NCI-H1417 (cell line): ENCODE measurements at places on chromosomes 16 and 17.

GRCh38 chr16:81711657-81712319, 67.3 kb upstream of the PLCG2 start:
- no peak for DNase-seq

GRCh38 chr17:7912927-7913524, 3.1 kb downstream of the RNF227 start:
- peak; percentile 4 for DNase-seq

GRCh38 chr16:7405166-7405565, 72.5 kb downstream of the RBFOX1 start:
- peak; percentile 34 for DNase-seq

DNA sequence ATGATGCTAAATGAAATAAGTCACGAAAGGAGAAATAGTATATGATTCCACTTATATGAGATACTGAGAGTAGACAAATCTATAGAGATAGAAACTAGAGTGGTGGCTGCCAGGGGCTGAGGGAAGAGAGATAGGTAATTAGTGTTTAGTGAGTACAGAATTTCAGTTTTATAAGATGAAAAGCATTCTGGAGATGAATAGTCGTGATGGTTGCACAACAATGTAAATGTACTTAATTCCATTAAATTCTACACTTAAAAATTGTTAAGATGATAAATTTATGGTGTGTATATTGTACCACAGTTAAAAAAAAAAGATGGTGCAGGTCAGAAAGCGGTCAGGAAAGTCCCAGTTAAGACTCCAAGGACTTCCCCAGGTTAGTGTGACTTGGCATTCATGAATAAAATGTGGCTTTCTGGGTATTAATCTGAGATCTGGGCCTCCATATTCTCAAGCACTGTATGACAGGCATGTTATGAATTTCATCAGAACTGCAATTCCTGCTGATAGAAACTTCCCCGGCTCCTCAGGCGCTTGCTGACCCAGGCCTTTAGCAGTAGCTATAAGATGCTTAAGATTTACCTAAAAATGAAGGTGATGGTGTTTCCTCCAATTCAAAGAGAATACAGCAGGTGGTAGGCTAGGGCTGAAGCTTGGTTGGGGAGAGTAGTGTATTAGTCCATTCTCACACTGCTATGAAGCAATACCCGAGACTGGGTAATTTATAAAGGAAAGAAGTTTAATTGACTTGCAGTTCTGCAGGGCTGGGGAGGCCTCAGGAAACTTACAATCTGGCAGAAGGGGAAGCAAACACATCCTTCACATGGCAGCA, 115.3 kb upstream of the SOX9 start:
- DNase-seq, result no peak

DNA sequence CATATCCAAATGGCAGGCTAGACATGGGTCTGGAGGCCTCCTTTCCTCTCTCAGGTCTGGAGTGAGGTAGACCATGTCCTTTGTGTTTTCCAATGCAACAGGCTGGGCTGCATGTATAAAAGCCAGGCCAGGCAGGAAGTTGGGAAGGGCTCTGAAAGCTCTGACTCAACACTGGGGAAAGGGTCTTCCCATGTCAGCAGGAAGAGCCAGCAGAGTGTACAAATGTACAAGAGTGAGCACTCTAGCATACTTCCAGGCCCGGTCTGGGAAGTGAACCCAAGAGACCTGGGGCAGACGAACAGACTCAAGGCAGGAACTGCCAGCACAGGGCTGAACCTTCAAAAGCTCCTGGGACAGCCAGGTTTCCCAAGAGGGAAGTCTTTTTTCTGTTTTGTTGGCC, 7.0 kb downstream of the ATPAF2 start:
- DNase-seq, result no peak

DNA sequence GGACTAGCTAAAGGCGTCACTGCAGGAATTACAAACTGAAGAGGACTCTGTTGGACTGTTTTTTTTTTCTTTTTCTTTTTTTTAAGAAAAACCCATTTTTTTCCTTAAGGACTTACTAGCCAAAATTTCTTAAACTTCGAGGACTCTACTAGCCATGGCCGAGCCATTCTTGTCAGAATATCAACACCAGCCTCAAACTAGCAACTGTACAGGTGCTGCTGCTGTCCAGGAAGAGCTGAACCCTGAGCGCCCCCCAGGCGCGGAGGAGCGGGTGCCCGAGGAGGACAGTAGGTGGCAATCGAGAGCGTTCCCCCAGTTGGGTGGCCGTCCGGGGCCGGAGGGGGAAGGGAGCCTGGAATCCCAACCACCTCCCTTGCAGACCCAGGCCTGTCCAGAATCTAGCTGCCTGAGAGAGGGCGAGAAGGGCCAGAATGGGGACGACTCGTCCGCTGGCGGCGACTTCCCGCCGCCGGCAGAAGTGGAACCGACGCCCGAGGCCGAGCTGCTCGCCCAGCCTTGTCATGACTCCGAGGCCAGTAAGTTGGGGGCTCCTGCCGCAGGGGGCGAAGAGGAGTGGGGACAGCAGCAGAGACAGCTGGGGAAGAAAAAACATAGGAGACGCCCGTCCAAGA, 878 bp downstream of the HEXIM1 start:
- peak; percentile 74 for DNase-seq

GRCh38 chr17:79562192-79562930, 48.5 kb downstream of the RBFOX3 start:
- DNase-seq, result no peak

DNA sequence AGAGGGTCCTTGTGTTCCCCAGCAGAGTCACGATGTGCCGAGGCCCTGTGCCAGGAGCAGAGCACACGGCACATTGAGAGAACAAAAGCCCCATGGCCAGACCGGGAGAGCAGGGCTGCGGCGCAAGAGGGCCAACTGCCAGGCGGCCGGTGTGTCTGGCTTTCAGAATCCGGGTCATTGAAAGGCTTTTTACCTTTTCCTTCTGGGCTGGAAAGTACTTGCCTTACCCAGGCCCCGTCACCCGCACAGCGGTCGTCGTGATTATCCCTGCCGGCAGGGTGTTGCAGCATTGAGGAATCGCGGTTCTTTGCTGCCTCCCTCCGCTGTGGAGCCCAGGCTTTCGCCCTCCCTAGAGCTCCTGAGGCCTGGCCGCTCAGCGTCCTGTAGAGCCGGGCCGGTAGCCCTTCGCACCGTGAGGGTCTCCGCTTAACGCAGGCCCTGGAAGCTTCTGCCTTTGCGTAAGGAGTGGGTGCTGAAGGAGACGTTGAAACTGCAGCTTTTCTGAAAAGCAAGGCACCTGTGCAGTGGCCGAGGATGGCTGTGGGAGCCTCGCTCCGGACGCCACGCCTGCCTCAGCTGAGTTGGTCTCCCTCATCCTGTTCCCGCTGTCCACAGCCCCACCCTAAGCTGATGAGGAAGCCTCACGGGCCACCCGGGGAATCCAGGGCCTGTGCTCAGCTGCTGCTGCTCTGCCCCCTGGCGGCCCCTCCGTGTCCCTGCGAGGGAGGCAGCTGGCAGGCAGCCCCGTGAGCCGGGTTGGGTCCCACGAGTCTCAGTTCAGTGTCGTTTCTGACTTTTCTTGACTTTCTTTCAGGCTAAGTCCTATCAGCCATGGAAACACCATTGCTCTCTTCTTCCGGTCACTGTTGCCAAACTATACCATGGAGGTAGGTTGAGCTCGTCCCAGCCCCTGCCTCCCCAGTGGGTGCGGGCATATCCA, 8.6 kb upstream of the MC1R start:
- peak; percentile 38 for DNase-seq

- DNase-seq, result no peak
Observed at GRCh38 chr16:87581857-87582215, 20.5 kb upstream of the JPH3 start.

DNA sequence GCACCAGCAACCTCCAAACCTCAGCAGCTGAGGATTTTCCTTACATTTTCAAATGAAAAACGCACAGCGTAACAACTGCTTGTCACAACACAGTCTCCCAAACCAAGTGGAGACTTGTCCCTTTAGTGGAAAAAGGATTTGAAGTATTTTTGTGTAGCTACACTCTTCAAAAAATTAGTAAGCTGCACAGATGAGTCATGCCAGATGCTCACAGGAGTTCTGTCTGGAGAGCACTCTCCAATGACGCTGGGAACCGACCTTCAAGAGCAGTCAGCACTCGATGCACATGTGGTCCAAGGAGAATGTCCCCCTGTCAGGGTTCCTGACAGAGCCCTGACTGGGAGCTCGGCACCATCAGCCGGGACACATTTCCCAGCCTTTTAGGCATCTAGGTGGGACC, 39.8 kb downstream of the MAP1LC3B start:
- no peak for DNase-seq

DNA sequence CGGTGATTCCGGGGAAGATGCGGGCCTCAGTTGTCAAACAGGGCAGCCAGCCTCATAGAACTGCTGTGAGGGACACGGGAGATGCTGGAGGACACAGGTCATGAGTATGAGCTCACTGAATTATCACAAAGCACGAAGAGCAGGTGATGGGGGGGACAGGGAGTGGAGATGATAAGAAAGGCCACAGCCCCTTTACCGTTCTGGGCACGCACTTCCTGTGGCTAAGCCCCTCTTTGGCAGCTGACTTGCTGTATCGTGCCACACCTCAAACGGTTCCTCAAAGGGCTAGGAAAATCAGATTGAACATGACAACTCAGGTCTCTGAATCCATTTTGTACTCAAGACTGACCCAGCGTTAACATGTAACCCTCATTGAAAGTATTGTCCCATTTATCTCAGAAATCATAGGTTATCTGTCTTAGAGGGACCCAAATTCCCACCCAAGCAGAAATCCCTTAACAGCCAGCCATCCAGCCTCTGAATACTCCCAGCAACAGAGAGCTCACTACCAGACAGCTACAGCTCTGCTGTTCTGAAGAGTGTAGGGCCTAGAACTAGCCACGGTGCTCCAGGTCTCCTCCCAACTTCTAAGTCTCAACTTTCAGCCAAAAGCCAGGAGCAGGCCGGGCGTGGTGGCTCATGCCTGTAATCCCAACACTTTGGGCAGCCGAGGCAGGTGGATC, 5.0 kb upstream of the SRL start:
- DNase-seq, result no peak

DNA sequence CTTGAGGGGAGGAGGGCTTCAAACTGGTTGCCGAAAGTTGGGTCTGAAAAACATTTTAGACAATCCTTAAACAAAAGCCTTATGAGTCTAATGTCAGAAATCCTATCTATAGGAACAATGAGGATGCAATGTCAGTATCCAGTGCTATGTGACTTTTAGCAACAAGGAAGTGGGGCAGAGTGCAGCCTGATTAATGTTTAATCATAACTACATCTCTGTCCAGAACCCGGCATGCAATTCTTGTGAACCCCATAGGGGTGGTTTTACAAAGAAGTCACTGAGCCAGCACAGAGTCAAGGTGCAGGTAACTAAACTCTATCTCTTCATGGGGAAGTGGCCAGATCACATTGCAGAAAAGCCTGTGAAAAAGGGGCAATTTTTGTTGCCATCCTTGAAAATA, 267.5 kb downstream of the HS3ST4 start:
- DNase-seq, result no peak

GRCh38 chr16:30041841-30042240, 10.8 kb upstream of the TLCD3B start:
- no peak for DNase-seq

DNA sequence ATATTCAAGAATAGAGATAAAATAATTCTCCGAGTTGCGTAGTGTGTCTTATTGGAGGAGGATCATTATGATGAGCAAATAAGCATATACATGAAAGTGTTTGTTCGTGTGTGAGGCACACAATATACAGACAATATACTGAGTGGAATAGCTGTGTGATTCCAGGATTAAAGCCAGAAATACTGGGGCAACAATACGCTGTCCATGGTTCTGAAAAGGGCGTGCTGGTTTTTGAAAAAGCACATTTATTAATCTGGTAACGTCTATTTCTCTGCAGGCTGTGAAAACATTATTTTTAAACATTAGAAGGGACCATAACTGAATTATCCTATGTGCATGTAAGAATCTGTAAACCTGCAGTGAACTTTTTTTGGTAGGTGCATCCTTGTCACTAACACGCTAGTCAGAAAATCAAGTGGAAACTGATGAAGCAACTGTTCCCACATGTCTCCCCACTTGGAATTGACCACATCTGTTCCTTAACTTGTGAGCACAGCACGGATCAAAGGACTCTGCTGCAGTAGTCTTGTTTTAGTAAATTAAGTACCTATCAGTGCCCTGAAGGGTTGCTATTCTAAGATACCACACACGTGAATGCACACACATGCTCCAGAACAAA, 346.0 kb downstream of the GRIN2A start:
- no peak for DNase-seq

DNA sequence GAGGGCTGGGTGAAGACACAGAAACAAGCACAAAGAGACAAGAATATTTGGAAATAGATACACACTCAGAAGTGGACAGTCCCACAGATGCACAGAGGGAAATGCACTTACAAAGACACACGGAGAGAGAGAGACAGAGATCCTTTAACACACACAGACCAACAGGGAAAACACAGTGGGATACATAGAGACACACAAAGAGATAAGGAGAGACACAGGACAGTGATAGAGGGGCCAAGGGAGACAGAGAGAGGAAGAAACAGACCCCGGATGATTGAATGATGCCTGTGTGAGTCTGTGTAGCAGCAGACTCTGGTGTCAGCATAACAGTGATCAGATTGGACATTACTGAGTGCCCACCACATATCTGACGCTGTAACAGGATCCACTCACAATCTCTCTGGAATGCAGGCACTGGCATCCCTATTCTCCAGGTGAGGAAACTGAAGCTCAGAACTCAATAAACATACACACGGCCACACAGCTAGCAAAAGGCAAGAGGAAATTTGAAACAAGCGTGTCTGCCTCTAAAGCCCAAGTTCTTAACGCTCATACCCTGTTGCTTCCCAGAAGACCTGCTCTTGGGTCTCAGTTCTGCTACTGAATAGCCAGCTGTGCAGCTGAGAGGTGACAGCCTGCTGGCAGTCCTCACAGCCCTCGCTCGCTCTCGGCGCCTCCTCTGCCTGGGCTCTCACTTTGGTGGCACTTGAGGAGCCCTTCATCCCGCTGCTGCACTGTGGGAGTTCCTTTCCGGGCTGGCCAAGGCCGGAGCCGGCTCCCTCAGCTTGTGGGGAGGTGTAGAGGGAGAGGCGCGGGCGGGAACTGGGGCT, 186.3 kb upstream of the NLRP1 start:
- no peak for DNase-seq

- DNase-seq, result no peak
Observed at GRCh38 chr16:72809446-72809845, 238.5 kb downstream of the ZFHX3 start.

GRCh38 chr16:27374221-27374803, 27.7 kb upstream of the IL21R start:
- DNase-seq, result no peak

DNA sequence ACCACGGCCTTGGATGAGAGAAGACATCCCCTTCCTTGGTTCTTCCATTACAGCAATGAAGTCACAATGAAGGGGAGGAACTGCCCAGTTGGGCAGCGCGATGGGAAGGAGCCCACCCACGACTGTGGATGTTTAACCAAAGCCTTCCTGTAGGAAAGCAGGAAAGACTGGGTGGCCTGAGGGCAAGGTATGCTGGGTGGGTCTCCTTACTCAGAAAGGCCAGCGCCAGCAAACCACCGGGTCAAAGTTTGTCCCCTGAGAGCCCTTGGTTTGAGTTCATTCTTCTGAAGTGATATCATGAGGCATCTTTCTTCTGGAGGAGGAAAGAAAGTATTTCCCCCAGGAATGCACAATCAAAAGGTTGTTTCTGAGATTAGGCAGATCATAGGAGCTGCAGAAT, 105.2 kb downstream of the C16orf95 start:
- no peak for DNase-seq

GRCh38 chr17:34913001-34913400, 48.3 kb downstream of the CCT6B start:
- no peak for DNase-seq

- no peak for DNase-seq
Observed at GRCh38 chr17:30558686-30559545, 81.7 kb downstream of the GOSR1 start.
